ENCODE measurements at places on chromosomes 13 and 19.

- no peak for DNase-seq
These were observed 2.4 kb upstream of the ACTL9 start for GRCh38 chr19:8700956-8701355.

GRCh38 chr19:52689843-52690368 is 44.9 kb downstream of the ZNF611 start:
- DNase-seq = no peak

- DNase-seq = peak; percentile 14
These were observed 420.3 kb upstream of the PCDH9 start for GRCh38 chr13:67650471-67650870.

DNA sequence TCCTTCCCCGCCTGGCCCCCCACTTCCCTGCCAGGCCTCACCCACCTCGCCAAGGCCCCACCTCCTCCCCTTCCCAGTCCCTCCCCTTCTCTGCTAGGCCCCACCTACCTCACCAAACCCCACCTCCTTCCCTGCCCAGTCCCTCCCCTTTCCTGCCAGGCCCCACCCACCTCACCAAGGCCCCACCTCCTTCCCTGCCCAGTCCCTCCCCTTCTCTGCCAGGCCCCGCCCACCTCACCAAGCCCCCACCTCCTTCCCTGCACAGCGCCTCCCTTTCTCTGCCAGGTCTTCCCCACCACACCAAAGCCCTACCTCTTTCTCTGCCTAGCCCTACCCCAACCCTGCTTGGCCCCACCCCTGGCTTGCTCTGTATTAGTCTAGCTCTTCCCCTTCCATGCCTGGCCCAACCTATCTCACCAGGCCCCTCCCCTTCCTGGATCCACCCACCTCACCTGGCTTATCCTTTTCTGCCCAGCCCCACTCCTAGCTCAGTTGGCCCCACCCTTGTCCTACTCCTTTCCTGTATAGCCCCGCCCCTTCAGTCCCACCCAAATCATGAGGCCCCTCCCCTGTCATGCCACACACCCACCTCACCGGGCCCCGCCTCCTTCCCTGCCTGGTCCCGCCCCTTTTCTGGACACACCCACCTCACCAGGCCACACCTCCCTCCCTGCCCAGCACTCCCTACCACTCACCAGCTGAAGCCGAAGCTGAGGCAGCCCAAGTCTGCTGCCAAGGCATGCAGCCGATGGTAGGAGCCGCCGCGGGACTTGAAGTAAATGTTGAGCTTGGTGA is 16.2 kb downstream of the CERS1 start:
- DNase-seq = no peak

- DNase-seq = no peak
These were observed 119.2 kb downstream of the KLF5 start for GRCh38 chr13:73177916-73178565.

GRCh38 chr19:1102407-1103131 is 1.2 kb upstream of the GPX4 start:
- peak; percentile 99 for DNase-seq

DNA sequence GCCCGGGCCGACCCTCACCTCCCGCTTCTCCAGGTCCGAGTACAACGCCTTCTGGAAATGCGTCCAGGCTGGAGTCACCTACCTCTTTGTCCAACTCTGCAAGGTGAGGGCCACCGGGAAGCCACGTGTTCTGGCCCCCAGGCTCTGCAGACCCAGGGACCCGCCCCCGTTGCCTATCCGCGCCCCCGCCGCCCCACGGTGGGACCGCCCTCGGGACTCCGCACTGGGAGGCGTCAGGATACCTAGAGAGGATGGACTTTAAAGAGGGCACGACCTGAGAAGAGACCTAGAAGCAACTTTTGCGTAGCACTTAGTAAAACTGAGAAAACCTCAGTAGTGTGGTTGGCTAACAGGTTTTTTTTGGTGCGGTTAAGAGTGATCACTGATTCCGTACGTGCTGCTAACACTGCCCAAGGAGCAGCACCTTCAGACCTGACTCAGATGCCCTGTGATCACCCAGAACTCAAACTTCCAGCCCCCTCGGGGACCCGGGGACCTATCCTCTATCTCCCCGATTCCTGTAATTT is 492 bp downstream of the TMEM147 start:
- peak; percentile 15 for DNase-seq

- no peak for DNase-seq
These were observed 9.3 kb downstream of the RAB3D start for GRCh38 chr19:11330127-11330526.

- peak; percentile 14 for DNase-seq
These were observed 44.3 kb downstream of the COLGALT1 start for GRCh38 chr19:17599780-17600179.

DNA sequence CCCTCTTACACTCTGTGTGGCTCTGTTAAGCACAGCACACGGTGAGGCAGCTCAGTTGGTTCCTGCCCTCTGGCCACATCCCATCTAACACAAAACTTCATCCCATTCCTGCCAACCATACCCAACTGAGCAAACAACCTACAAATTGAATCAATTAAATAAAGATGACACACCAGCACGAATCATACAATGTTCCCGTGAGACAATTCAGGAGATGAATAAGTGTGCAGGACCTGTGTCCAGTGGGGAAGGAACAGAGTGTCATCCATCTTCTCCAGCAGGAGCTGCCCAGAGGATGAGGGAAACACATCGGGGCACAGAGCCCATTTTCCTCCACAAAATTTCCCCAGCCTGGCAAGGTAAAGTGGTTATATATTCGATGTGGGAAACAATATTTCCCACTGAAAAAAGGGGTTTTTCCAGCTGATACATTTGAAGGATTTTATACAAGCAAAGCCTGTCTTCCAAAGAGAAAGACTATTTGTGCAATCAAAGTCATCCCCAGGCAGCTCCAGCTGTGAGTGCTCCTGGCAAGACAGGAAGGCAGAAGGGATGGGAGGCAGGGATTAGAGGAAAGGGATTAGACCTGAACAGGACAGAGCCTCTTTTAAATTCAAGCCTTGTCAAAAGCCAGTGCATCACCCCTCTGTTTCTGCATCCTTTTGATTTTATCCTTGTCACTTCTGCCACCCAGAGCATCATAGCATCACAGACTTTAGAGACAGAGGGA is 240.2 kb downstream of the LHFPL6 start:
- peak; percentile 38 for DNase-seq

- no peak for DNase-seq
These were observed 13.7 kb downstream of the PTH2 start for GRCh38 chr19:49409441-49410029.

DNA sequence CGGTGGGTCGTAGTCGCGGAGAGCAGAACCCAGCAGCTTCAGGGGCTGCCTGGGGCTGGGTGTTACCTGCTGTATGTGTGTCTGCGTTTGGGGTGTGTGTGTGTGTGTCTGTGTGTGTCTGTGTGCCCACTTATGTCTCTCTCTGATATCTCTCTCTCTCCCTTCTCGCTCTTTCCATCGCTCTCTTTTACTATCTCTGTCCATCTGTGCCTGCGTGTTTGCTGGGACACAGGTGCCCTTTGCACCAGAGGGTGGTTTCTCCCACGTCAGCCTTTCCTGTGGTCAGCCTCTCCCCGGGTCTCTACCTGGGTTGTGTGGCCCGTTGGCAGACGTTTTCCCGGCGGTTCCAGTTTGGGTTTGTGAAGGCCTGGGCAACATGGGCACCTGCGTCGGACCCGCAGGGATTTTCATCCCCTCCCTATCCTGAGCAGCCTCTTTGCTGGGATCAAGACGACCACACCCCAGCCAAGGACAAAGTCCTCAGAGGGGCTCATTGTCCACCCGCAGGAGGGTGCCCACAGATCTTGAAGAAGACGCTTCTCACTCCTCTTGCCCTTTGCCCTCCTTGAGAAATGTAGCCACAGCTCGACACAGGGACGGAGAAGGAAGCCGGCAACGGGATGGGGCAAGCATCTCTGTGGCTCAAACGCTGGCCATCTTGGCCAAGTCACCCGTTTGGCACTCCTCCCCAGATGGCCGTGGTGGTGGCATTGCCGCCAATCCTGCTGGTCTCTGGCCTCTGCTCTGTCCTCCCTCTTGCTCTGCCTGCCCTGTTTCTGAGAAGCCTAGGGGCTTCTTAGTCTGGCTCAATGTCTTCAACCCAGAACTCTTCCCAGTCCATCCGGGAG is 43.3 kb downstream of the ZNF146 start:
- DNase-seq = no peak

GRCh38 chr19:996051-996838 is 4.0 kb upstream of the GRIN3B start:
- DNase-seq = peak; percentile 64

- no peak for DNase-seq
These were observed 4.6 kb upstream of the DNM2 start for GRCh38 chr19:10713317-10713716.

- DNase-seq = no peak
These were observed 1.7 kb downstream of the UTP14C start for GRCh38 chr13:52026246-52026626.

DNA sequence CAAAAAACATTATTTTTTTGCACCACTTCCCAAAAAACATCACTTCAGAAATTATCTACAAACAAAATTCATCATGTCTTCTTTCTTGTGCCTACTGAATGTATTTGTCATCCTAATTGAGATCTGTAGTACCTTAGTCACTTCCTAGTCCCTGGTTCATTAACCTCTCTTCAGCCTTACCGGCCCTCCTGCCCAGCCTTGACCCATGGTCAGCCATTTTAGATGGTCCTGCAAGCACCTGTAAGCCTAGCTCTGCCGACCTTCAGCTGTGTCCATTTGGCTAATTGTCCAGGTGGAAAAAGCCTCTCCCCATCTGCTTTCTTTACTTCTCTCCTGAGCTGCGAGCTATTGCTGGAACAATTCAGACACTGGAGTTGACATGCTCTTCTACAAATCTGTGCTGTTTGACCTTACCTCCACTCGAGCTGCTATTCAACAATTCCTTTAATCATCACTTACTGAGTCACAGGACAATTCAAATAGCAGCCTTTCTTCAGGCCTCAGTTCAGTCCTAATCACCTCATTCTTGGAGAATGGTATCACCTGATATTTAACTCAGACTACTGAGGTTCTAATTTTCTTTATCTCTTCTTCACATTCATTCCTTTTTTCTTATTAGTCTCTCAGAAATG is 882.5 kb downstream of the PCDH9 start:
- DNase-seq = peak; percentile 31

DNA sequence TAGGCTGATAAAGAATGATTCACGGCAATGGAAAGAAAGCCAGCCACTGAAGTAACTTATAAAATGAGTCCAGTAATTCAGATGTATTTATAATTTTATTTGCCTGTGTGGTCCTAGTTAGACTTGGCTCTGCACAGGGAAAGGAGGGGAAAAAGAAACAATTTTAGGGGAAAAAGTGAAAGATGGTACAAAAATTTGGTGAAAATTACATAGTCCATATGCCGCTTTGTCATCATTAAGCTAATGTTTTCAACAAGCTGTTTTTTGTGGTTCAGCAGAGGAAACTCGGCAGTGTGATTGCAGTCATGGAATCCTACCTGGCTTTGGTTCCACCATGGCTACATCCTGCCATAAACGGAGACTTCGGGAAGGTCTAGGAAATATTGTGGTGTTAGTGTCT is 301.9 kb downstream of the ATP8A2 start:
- DNase-seq = no peak

- DNase-seq = peak; percentile 26
These were observed 36.3 kb upstream of the SLC10A2 start for GRCh38 chr13:103102482-103102881.

- peak; percentile 6 for DNase-seq
These were observed 16.4 kb downstream of the ZNF814 start for GRCh38 chr19:57872450-57872849.

DNA sequence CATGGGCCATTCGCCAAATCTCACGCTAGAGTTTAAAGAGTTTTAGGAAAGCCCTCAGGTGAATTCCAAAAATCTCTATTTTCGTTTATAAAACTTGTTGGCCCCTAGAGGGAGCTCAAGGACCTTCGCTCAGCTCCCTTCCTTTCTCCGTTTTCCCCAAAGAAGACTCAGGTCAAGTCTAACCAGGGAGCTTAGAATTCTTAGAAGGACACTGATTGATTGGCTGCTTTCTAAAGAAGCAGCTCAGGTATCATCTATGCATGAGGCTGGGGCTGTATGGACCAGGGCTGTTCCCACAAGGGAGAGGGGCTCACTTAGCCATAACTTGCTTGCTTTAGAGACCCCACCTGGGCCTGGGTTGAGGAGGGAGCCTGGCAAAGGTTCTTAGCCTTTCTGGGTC is 20.5 kb downstream of the DZIP1 start:
- peak; percentile 58 for DNase-seq

DNA sequence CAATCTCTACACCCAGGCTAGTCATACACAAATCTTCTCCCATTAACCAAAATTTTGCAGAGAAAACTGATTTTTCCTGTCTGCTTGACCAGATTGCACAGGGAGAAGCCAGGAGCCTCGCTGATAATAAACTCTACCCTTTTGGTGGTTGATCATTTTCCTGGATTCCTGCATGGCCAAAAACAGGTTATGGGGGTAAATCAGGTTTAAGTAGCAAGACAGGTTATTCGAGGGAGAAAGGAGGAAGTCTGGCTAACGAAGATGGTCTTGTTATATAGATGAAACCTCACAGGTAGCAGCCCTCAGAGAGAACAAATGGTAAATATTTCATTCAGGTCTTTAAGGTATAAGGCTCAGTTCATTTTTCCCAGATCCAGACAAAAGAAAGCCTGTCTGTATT is 16.0 kb upstream of the CEACAM6 start:
- no peak for DNase-seq

- DNase-seq = no peak
These were observed 51.1 kb downstream of the GARRE1 start for GRCh38 chr19:34305221-34306083.

DNA sequence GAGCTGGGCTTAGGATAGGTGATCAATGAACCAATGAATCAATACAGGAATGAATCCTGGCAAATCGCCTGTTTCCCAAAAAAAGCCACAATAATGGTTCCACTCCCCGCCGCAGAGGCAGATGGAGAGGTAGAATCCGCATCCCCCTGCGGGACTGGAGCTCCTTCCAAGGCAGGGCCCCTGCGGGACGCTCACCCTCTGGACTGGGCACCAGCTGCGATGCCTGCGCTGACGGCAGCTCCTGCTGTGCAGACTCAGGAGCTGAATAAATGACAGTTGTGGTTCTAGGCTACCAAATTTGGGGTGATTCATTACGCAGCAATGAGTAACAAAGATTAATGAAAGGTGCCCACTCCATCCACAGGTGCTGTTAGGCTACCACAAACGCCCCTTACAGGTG is 8.8 kb upstream of the CDC34 start:
- no peak for DNase-seq

DNA sequence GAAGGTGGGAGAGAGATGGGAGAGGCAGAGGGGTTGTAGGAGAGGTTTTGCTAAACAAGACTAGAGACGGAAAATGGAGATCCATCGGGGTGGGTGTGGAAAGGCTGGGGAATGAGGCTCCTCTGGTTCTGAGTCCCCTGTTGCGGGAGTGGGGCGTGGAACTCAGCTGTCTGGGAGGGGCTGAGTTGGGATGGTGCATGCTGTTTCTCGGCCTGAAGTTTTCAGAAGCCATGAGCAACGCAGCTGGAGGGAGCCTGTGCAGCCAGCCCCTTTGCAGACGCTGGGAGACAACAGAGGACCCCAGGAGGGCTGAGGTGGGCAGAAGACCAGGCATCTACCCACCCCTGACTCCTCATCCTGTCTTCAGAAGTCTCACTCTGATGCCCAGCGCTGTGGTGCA is 7.4 kb upstream of the GIPR start:
- no peak for DNase-seq
